ENCODE measurements at places on chromosomes 13 and 19.

DNA sequence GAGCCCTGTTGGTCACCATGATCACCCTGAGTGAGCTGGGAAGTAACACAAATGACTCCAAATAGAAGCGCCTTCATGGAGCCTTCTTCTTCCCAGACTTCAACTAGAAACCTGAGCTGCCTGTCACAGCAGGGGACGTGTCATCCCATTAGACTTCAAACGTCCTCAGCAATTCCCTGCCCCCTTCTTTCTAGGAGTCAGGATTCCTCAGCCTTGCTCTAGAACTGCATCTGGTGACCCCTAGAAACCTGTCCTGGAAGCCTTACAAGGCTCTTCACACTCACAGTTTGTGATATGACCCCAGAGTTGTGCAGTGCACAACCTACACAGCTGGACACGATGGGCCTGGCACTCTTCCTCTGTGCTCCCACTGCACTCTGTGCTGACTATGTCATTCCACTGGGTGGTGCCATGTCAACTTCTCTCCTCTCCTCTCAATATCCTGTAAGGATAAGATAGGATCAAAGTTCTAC lies 23.6 kb upstream of the TTYH1 start:
- no peak for DNase-seq

DNA sequence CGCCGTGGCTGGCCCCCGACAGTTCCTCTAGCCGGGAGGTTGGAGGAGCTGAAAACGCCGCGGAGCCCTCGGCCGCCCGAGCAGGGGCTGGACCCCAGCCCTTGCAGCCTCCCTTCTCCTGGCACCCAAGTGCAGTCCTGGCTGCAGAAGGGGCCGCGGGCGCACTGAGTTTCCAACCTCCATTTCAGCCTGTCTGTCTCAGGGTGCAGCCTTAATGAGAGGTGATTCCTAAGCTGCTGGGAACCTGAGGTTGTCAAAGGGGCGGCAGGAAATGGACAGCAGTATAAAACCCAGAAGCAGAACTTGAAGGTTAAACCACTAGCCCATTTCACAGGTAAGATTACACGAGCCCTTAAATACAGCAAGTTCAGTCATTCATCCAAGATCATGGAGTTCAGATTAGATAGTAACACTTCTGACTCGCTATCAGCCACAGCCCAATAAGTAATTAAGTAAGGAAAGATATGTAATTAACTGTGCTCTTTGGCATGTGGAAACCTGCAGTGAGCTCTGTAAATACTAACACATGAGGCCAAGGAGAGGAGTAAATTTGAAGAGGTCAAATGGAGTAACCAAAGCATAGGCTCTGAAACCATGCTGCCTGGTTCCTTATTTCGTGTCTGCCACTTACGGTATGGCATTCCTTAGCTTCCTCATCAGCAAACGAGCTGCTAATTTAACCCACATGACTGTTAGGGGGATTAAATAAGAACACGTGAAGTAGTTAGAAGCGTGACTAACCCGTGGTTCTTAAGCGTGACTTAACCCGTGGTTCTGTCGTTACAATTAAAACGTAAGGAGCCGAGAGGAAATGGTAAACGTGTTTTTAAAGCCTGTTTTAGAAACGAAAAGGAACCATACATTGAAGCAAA lies 686 bp downstream of the SETDB2 start:
- DNase-seq = peak; percentile 76

- DNase-seq = peak; percentile 50
These were observed 1109.1 kb upstream of the MIR17HG start for GRCh38 chr13:90238413-90238812.

- no peak for DNase-seq
These were observed 6.9 kb upstream of the SHISA2 start for GRCh38 chr13:26058704-26059103.

DNA sequence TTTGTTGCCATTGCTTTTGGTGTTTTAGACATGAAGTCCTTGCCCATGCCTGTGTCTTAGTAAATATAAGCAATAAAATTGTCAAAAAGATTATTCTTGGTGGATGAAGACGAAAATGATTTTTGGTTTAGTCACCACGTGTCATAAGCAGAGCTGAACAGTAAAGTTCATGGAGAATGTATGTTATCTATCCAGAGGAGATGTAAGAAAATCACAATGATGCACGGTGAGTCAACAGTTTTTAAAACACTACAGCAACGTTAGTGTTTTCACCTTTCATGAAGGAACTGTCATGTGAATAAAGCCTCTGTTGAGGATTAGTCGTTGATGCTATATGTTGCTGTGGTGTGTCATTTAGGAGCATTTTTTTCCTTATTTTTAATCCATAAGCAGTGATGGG lies 137.6 kb downstream of the GPC6 start:
- DNase-seq = no peak

GRCh38 chr19:48646001-48646721 lies at the start of gene CA11:
Gene CA11, minus strand, starts transcription at chr19:48646187. Its CDS starts 555 bp downstream, at chr19:48645632.
- DNase-seq = no peak

DNA sequence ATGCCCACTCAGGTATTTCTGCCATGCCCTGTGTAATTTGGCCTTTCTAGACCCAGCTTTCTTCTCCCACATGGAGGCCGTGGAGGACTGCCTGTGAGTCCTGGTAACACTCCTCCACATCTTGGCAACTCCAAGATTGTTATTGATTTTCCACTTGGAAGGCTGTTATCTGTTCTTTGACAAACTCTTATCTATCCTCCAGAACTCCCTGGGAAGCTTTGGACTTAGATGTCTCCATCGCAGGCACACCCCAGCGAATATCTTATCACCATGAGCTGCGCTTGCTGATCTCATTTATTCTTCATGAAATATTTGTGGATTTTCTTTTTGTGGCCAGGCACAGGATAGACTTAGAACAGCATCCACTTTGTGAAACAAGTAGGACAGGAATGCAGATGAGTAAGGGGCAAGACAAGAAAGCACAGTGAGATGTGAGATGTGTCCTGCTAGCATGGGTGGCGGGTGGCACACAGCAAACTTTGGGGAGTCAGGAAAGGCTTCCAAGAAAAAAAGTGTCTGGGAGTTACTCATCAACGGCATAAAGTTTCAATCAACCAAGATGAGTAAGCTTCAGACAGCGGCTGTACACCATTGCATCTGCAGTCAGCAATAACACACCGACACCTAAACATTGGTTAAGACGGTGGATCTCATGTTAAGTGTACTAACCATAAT lies 84.5 kb upstream of the IRS2 start:
- DNase-seq = no peak

Data from CMK (cell line).